ENCODE measurements at places on chromosomes 16 and 17.

GRCh38 chr17:74394275-74394950 is 27.1 kb downstream of the GPR142 start:
- no peak for DNase-seq

DNA sequence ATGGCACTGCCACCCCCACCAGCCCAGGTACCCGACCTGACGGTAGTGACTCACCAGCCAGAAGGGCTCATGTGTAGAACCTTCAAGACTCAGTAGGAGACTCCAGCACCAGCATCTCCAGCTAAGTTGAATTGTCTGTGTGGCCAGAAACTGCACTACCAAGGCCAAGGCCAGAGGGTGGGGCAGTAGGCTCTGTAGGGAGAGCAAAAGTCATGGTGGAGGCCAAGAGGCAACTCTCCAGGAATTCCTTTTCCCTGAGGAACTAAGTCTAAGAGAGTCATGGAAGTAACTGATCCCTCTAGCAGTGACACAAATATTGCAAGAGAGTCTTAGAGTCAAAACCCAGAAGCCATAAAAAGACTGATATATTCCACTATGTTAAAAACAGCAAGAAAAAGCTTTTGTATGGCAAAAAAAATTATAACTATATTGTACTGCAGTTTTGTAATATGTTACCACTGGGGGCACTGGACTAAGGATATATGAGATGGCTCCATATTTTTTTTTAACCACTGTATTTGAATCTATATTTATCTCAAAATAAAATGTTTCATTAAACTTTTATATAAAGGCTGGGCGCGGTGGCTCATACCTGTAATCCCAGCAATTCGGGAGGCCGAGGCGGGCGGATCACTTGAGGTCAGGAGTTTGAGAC is 30.2 kb upstream of the GUCY2D start:
- DNase-seq = no peak

DNA sequence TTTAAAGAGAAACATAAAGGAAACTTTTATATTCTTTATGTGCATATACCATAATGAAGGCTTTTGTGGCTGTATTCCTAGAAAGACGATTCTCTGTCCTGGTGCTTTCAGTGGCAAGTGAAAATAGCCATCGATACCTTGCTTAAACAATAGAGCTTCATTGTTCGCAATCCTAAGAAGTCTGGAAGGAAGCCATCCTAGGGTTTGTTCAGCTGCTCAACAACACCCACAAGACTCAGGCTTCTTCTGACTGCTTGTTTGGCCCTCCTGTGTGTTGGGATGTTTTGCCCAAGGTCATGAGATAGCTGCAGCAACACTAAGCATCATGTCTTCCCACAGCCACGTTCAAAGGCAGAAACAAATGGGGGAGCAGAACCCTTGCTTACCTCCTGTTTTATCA is 36.1 kb upstream of the COX10 start:
- peak; percentile 2 for DNase-seq

DNA sequence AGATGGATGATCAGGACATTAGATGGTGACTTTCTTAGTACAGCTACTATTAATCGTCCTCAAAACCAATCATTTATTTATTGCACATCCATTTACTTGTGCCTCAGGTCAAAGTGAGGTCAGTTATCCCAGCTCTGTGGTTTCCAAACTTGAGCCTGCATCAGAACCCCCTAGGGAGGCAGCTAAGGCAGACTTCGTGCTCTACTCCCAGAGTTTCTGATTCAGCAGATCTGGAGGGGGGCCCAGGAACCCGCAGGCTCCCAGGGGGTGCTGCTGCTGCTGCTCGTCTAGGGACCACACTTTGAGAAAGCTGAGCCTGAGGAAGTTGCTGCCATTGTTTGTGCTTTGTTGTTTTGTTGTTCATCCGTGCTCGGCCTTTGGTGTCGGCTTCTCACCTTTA is 44.0 kb upstream of the CLEC18B start:
- no peak for DNase-seq

- peak; percentile 60 for DNase-seq
These were observed 675 bp downstream of the RNF213 start for GRCh38 chr17:80261159-80261894.

DNA sequence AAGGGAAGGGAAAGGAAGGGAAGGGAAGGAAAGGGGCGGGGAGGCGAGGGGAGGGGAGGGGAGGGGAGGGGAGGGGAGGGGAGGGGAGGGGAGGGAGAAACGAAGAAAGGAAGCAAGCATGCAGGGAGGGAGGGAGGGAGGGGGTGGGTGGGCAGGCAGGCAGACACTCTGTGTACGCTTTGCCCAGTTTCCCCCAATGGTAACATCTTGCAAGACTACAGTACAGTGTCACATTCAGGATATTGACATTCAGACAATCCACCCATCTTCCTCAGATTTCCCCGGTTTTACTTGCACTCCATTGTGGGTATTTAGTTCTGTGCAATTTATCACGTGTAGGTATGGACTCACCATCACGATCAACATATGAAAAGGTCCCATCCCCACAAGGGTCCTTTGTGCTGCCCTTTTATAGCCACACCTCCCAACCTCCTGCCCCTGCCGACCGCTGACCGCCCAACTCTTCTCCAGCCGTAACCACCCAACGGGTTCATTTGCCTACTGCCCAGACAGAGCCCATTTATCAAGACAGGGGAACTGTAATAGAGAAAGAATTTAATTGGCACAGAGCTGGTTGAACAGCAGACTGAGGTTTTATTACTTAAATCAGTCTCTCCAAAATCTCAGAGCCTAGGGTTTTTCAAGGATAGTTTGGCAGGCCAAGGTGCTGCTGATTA is 91.4 kb upstream of the FA2H start:
- DNase-seq = no peak

- no peak for DNase-seq
These were observed 221.6 kb downstream of the GSG1L start for GRCh38 chr16:27841911-27842310.

DNA sequence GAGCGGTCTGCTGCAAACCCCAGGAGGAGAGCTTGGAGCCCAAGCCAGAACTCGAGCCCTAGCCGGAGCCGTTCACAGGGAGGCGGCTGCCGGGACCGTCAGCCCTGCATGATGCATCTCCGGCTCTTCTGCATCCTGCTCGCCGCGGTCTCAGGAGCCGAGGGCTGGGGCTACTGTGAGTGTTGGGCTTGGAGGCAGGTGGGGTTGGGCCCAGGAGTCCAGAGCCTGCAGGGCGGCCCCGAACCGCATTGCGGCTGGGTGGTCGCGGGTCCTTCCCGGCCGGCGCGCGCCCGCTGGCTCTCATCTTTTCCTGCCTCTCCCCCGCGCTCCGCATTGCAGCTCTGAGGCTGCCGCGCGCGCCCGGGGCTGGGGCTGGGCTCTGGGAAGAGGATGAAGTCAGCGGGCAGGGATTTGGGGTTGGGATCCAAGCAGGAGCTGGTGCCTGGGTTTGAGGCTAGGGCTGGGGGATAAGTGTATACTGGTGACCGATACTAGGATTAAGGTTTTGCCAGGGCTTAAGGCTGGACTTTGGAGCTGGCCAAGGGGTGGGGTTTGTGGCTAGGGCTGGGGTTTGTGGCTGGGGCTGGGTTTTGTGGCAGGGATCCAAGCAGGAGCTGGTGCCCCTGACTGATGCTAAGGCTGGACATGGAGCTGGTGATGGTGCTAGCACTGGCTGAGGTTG is 532 bp downstream of the CNTNAP1 start:
- no peak for DNase-seq

DNA sequence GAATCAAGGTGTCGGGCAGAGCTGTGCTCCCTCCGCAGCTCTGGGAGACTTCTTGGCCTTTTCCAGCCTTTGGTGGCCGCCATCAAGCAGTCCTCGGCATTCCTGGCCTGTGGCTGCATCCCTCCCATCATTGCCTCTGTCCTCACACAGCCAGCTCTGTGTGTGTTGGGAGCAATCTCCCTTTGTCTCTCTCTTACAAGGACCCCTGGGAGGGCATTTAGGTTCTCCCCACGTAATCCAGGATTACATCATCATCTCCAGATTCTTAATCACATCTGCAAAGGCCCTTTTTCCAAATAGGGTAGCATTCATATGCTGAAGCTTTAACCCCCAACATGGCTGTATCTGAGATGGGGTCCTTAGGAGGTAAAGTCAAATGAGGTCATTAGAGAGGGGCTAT is 4.1 kb upstream of the DNAH17 start:
- DNase-seq = no peak

DNA sequence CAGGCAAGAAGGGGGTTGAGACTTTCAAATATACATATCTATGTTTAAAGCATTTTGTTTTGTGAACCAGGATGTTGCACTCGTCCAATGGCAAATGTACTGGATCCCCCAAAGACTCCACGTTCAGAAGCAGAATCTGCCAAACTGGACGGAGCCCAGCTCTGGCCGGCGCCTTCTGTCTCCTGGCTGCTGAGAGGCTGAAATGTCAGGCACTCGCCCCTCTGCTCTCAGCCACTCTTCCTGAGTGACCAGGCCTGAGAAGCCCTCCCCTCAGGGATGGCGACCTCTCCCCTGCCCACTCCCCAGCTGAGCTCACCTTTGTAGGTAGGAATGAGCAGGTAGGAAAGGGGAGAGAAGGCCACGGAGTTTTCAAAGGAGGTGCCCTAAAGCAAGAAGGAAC is 187.5 kb upstream of the FOXF1 start:
- DNase-seq = no peak

DNA sequence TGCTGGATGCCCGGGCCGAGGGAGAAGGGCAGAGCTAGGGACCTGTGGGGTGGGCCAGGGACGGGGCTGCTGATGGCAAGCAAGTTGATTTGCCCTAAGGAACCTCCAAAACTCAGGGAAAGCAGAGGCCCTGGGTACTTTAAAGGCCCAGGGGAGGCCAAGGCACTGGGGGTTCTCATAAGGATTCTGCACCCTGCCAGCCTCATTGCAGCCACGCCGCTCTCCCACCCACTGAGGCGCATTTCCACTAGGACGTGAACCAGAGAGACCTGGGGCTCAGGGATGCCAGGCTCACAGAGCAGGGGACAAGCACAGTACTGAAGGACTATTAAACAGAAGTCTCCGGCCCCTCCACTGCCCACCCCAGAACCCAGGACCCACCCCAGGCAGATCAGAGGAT is 39.4 kb upstream of the RBFOX3 start:
- no peak for DNase-seq

DNA sequence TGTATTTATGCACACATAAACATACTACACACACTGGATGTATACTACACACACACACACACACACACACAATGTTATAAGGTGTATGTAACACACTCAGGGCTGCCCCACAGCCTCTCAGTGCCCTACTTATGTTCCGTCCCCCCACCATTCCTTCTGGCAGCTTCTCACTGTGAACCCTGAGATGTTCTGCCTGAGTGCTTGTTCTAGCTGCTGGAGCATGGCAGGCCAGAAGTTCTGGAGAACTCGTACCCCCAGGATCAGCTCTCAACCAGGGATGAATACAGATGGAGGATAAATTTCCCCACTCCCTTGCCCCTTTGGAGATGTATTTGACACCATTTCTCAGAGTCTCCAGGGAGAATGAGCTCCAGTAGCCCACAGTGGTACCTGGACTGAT is 76.4 kb downstream of the CDH13 start:
- DNase-seq = no peak

GRCh38 chr17:82698974-82699442 is 510 bp upstream of the RAB40B start:
- DNase-seq = no peak

DNA sequence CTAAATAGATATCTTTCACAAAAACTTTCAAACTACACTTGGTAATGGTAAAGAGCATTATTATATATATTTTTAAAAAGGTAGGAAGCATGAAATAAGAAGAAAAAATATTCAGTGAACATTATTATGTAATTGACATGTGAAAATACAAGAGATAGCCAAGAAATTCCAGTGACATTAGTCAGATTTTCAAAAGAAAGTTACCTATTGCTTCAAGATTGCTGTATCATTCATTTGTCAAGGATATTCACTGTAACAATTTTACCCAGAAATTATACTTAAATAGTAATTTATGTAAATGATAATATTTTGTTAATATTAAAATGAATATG is 350.2 kb downstream of the KIF2B start:
- DNase-seq = no peak

- DNase-seq = no peak
These were observed 336.2 kb upstream of the PMFBP1 start for GRCh38 chr16:72508191-72508590.

DNA sequence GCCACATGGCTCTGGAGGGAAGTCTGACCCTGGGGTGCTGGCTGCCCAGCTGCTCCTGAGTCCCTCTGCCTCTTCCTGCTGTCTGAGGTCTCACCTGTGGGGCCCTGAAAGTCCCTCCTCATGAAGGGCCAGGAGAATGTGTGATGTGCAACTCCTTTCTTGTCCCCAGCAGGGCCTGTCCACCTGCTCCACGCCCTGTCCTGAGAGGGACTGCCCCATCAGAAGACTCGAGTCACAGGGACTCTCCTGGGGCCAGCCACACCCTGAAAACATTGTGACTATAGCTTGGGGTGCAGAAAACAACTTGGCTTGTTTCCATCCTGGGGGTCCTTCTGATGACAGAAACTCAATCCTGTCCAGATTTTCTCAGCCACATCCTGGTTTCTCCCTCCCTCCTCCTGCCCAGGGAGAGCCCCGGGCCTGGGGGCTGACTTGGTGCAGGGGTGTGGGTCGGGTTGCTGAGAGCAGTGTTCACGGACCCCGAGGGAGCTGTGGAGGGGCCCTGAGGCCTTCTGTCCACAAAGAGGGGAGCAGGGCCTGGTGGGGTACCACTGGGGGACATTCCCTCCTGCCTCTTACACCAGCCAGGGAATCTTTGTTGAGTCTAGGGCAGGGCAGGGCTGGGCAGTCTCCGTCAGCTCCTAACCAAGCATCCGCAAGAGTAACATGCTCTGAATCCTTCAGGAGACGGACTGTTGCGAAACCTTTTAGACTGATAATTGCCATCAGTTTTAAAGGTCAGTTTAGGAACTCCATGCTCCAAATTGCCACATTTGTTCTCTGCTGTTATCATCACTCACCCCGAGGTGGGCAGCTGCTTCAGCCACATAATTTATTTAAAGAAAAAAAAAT is 45.9 kb downstream of the NT5M start:
- DNase-seq = no peak

GRCh38 chr17:3260600-3260999 is 37.6 kb downstream of the OR3A1 start:
- DNase-seq = no peak
